HT-29 (cell line): ENCODE measurements at places on chromosomes 4 and X.

GRCh38 chr4:74335341-74336021, 27.2 kb downstream of the EPGN start:
- DNase-seq: no peak

DNA sequence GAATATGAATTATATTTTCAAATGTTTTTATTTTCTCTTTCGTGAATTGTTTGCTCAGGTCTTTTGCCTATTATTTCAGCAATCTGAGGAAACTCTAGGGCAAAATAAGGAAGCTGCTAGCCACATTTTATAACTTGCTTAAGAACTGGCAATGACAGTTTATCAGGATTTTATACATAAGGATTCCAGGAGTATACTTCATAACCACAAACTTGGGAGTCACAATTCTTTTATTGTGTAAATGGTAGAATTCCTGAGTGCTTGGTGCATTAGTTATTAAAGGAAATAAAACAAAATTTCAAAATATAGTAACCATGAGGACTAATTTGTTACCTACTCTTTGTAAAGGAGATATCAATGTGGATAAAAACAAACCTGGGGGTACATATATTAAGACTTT, 54.4 kb downstream of the PALLD start:
- DNase-seq: no peak

GRCh38 chrX:85107407-85107806, 103.7 kb downstream of the APOOL start:
- no peak for DNase-seq

- DNase-seq: no peak
These were observed 66.7 kb downstream of the DHX15 start for GRCh38 chr4:24517676-24518075.

GRCh38 chrX:13469963-13470684, 99.3 kb upstream of the EGFL6 start:
- no peak for DNase-seq

- DNase-seq: no peak
These were observed 118.7 kb downstream of the ENPP6 start for GRCh38 chr4:184099000-184099399.

DNA sequence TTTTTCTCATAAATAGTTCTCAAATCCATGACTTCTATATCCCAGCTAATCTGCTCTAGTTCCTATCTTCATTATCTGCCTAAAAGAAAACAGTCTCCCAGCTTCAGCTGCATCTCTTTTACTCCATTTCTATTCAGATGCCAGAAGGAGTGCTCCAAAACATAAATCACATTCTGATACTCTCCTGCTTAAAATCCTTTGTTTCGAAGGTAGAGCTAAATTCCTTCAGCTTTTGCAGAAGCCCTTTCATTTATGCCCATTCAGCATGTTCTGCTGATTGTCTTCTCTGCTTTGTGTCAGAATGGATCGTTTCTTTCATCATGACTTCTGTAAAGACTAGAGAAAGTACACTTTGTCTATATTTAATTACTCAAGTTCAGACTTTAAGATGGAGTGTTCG, 440.1 kb upstream of the SMIM31 start:
- DNase-seq: no peak

GRCh38 chrX:74063426-74064155, 240.4 kb upstream of the ZCCHC13 start:
- no peak for DNase-seq

GRCh38 chr4:43380093-43380492, 487.6 kb downstream of the GRXCR1 start:
- no peak for DNase-seq

- no peak for DNase-seq
These were observed 54.6 kb upstream of the PARM1 start for GRCh38 chr4:74878323-74878722.

DNA sequence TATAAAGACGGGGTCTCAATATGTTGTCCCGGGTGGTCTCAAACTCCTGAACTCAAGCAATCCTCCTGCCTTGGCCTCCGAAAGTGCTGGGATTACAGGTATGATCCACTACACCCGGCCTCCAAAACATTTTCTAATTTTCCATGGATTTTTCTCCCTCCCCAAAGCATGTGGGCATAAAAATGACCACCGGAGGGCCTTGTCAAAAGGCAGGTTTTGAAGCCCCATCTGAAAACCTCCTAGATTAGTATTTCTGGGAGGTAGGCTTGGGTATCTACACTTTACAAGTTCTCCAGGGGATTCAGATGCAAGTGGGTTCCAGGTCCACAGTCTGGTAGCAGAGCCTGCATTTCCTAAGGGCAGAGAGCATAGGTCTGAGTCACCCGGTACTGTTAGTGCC, 1.4 kb upstream of the GPR173 start:
- DNase-seq: no peak

- no peak for DNase-seq
These were observed 15.8 kb upstream of the CXorf38 start for GRCh38 chrX:40663078-40663740.

DNA sequence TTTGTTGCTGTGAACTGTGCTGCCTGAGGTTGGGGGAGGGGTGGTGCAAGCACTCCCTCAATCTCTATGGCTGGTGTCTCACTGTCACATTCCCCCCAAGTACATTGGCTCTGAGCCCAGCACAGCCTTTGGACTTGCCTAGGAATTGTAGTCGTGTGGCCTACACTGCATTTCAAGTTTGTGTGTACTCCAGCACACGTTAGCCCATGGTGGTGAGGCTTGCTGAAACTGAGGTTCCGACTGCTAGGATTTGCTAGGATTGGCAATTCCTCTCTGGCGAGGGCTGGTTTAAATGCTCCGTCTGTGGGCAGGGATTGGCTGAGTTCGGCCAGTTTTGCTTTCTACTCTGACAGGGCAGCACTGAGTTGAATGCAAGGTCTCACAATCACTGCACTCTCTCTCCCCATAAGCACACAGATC, 121.7 kb upstream of the CXXC4 start:
- no peak for DNase-seq

- DNase-seq: no peak
These were observed 24.7 kb downstream of the ETNPPL start for GRCh38 chr4:108738003-108738706.

- DNase-seq: no peak
These were observed 15.0 kb downstream of the TIMP1 start for GRCh38 chrX:47597222-47597621.

DNA sequence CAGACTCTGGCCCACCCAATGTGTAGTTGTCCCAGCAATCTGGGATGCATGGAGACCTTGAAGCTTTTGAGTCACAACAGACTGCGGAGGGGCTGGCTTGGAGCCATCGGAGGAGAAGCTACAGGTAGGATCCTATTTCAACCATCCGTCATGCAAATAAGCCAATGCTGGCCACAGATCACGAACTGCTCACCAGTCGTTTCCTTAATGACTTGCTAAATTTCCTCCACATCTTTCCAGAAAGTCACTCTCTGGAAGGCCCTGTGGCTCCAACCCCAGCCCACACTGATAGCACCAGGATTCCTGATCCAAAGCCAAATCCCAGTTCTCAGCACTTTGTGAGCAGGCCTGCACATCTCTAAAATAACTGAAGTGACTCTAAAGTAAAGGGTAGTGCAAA, 321.3 kb downstream of the RAB28 start:
- no peak for DNase-seq

DNA sequence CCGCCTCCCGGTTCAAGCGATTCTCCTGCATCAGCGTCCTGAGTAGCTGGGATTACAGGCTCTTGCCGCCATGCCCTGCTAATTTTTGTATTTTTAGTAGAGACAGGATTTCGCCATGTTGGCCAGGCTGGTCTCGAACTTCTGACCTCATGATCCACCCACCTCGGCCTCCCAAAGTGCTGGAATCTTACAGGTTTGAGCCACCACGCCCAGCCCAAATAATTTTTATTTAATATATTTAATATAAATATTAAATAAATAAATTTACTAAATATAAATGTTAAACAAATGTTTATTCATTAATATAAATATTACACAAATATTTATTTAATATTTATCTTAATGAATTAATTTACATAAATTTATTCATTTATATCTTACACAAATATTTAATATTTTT, 120.2 kb downstream of the SHOX start:
- DNase-seq: no peak

DNA sequence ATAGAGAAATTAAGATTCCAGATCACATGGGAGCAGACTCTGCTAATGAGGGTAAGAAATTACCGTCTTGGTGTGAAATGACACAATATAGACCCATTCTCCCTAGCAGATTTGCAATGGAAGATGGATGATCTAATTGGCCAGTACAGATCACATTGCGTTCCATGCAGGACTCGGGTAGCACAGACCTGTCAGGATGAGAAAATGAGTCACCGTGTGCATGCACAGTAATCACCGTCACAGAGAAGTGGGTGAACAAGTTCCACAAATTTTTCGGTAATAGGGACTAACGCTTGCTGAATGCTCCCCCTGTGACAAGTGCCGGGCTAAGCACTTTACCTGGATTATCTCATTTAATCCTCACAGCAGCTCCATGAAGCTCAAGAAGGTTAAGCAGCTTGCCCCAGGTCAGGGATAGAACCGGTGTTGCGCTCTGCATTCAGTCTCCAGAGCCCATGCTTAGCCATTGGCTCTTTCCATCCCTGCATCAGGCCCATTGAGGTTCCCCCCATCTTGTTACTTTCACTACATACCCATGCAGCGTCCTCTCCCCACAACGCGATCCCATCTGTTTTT, 375.6 kb downstream of the FBXW7 start:
- no peak for DNase-seq

GRCh38 chrX:65702956-65703355, 35.5 kb downstream of the MSN start:
- no peak for DNase-seq

DNA sequence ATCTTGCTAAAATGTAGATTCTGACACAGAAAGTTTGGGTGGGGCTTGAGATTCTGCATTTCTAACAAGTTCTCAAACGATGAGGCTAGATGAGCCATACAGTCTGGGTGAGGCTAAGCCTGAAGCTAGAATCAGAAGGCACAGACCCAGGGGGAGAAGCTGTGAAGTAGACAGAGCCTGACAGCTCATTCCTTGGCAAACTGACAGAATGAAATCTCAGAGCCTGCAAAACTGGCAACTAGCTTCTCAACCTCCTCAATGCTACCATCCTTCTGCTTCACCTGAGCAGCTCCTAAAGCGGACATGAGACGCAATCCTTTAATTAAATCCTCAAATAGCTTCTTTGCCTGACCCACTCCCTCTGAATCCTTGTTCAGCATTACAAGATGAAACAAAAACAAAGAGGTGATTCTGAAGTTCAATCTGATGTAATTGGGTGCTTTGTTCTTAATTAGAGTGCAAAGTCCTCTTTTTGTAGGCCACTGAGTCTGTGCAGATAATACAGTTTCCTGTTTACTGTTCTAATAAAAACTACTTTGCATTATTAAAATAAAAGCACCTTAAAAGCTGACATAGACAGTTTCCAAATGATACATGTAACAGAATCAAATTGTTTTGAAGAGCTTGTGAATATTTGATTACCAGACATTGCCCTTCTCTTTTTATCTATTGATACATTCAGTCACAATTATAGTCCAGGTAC, 71.0 kb upstream of the BMP2K start:
- DNase-seq: peak; percentile 61

GRCh38 chr4:15352524-15352923, 75.3 kb upstream of the C1QTNF7 start:
- no peak for DNase-seq

DNA sequence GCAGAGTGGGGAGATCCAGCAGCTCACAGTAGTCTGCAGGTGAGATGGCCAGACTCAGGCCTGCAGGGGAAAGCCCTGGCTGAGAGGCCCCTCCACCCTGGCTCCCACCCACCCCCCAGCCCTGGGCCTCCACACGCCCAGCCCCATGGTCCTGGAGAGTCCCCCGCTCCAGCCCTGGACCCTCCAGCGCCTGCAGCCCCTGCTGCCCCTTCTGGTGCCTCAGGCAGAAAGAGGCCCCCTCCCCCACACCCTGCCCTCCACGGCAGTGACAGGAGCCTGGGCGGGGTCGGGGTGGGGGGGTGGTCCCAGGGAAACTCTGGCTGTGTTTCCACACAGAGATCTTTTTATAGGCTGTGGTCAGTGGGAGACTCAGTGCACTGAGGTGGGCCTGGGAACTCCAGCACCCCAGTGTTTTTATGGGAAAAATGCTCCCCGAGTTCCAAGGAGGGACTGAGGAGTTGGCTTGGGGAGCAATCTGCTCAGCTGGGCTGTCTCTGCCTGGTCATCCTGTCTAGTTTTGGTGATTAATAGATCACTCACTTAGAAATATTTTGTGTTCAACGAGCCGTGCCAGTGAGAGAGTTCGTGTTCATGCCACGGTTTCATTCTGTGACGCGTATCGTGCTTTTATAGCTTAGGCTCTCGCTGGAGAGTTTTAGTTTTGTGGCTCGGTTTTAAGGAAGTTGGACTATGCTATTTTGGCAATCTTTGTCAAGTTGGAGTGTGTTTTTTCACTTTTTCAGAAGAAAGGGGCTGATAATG, 53.1 kb upstream of the HGFAC start:
- DNase-seq: no peak

DNA sequence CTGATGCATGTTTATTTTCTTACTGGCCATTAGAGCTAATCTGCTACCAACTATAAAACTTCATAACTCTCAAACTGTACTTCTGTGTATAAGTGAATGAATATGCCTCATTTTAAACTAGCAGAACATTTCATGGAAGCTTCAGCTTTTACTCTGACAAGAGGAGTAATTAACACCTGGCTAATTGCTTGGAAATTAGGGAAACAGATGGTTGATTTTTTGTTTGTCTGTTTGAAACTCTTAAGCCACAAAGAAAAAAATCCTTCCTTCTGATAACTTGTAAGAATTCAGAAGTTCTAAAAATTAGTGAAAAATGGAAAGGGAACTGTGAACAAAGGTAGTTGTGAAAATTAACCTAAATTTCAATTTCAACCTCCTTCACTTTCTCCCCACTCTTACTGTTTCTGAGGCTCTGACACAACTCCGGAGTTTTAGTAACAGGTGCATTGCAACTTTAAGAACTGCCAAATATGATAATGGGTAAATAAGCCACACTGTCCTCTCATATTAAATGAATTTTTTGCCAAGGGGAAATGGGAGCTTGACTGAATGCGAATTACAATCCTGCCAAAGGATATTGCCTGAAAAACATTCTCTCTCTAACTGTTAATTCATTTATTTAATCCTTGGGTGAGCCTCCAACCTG, 1.0 kb downstream of the EGF start:
- no peak for DNase-seq

GRCh38 chrX:150365051-150365989, 2.2 kb downstream of the MAMLD1 start:
- no peak for DNase-seq

GRCh38 chr4:7817877-7818398, 121.7 kb downstream of the AFAP1 start:
- no peak for DNase-seq

DNA sequence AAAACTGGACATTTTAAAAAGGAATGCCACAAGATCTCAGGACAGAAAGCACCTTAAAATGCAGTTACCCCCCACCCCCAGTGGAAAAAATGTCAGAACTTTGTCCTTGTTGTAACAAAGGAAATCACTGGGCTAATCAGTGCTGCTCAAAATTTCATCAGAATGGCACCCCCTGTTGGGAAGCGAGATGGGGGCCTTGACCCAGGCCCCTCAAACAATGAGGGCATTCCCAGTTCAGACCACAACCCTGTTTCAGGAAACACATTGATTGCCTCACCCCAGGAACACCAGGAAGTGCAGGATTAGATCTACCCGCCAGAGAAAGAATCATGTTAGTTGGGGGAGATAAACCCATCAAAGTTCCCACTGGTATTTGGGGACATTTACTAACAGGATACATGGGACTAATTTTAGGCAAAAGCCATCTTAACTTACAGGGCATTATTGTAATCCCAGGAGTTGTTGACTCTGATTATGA, 16.4 kb downstream of the SPIN2B start:
- no peak for DNase-seq
